ENCODE measurements at places on chromosomes 7 and 10.
A peak's percentile ranks its signal among the peaks of the same experiment; 100 is the strongest.

DNA sequence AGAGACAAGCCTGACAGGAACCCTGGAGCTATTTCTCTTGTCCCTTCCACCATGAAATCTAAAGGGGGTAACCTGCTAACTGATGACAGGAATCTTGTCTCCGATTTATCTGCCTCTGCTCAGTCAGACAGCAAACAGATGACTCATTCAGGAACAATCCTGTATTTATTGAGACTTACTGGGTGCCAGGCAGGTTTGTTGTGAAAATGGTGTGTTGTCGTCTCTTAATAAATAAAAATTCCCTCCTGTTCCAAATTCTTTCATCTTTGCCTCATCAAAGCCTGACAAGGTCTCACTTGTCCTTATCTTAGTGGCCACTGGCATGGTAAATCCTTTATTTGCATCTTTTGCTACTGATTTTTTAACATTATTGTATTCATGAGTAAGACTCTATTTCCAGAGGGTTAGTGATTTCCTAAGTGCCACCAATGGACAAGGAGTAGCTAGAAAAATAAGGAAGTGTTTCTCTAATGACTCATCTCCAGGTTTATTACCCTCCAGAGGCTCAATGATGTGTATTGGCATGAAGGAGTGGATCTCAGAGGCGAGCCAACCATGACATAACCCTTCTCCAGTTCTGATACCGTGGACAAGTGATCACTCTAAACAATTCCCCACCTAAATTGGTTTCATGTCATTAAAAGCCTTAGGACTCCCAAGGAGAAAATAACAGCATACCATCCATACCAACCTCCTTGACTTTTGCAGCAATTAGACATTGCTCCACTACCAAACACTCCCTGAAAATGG, 724.0 kb downstream of the GRID1 start:
- no peak for DNase-seq

GRCh38 chr7:41107330-41107937, 595.5 kb downstream of the INHBA start:
- no peak for DNase-seq

- no peak for DNase-seq
Observed at GRCh38 chr10:125064681-125065492, 95.5 kb downstream of the CTBP2 start.

GRCh38 chr10:97117372-97117771, 68.4 kb downstream of the SLIT1 start:
- no peak for DNase-seq

DNA sequence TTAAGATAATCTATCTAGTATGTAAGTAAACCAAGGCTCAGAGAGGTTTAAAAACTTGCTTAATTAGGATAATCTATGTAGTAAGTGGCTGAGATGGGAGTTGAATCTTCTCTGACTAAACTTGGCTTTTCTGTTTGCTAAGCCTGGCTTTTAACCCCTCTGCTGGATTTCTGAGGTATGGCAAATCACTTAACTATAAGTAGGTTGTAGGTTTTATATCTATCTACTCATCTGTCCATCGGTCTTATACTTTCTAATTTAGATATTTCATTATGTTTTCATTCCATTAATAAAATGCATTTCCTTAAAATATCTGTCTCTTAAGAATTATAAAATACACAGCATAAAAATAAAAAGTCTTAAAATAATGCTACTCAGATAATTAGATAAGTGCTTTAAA, 59.4 kb downstream of the ST7 start:
- no peak for DNase-seq

GRCh38 chr10:33223326-33224000, 111.0 kb downstream of the NRP1 start:
- no peak for DNase-seq

- DNase-seq = no peak
Observed at GRCh38 chr10:92758594-92758993, 68.8 kb downstream of the HHEX start.

GRCh38 chr7:116957874-116958273, 4.6 kb downstream of the ST7 start:
- DNase-seq = no peak

GRCh38 chr10:80453056-80453841, 861 bp upstream of the TSPAN14 start:
- no peak for DNase-seq

DNA sequence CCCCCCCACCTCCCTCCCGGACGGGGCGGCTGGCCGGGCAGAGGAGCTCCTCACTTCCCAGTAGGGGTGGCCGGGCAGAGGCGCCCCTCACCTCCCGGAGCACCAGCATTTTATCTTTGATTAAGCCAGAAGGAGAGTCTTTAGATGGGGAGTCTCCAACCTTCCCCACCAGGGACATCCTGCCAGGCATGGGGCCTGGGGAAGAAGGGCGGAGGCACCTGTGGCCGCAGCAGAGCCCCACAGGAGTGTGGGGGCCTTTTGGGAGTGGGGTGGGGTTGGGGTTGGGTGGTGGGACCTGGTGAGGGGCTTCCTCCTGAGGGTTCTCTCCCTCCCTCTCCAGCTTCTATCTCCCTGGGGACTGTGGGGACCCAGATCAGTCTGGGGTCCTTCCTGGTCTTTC, 18.2 kb downstream of the ZNF783 start:
- no peak for DNase-seq

DNA sequence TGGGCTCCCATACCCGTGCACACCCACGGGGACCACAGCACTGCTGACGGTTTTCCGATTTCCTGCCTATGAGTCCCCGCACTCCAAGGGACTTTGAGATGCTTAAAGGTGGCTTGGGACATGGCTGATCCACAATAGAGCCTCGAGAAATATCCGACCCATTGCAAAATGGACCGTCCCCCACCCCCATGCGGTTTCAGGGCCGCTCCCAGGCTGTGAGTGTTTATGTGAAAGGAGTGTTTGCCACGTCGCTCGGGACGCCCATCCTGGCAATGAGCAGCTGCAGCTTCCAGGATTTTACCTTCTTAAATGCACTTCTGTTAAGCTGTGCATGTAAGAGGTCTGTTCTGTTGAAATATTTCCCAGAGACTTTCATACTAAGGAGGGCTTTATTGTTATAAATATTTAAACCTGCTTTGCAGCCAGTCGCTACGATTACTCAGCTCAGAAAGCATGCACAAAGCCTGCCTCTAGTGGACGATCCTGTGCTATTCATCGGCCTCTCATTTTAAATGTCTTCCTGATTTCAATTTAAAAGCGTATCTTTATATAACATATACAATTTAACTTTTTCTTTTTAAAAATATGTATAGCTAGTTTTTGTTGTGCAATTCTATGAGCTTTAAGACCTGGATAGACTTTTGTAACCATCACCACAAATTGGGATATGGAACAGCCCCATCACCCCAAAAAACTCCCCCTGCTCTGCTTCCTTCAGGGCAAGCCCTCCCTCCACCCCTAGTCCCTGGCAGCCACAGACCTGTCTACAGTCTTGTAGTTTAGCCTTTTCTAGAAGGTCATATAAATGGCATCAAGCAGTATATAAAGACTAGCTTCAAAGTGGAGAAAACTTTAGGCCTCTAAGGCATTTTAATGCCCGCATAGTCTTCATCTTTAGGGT, 418.3 kb downstream of the PAXIP1 start:
- DNase-seq = no peak

DNA sequence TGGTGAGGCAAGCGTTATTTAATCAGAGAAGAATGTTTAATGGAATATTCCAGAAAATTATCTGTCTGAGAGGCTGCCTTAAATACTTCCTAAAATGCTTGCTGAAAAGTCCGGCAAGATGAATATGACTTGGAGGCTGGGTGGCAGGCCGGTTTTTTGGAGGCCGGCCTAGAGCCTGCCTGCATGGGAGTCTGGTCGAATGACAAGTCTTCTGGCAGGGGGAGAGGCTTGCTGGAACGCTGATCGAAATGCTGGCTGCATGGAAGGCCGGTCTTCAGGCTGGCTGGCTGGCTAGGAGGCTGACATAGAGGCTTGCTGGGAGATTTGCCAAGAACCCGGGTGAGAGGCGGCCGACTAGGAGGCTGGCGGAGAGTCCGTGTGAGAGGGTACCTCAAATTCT, 135.7 kb downstream of the OR13A1 start:
- DNase-seq = peak; percentile 5

DNA sequence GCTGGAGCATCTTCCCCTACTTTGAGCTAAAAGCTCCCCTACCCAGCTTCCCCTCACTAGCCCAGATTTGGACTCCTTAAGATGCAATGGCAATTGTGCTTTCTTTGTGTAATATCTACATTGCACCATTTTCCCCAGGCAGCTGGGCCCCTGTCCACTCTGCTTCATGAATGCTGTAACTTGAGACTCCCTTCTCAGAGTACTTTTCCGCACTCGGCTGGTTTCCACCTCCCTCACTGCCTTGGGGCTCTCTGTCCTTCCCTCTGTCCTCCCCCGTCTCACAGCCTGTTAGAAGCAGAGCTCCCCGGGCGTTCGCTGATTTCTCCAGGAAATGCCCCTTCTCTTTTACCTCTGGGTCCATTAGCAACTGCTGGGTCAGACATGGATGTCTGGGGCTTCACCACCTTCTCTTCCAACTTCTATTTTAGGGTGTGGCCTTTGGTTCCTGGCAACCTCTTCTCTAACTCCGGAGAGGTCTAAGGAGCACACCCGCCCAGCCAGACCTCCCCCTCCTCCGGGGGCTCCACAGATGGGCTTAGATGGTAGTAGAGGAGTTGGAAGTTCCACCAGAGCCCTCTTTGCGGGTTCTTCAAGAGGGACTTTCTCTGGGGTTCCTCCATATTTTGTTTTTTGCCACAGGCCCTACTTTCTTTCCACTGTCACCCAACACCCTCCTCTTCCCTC, 2.9 kb upstream of the TMEM72 start:
- DNase-seq = no peak

GRCh38 chr10:124204726-124205125, 111.3 kb upstream of the CHST15 start:
- no peak for DNase-seq

DNA sequence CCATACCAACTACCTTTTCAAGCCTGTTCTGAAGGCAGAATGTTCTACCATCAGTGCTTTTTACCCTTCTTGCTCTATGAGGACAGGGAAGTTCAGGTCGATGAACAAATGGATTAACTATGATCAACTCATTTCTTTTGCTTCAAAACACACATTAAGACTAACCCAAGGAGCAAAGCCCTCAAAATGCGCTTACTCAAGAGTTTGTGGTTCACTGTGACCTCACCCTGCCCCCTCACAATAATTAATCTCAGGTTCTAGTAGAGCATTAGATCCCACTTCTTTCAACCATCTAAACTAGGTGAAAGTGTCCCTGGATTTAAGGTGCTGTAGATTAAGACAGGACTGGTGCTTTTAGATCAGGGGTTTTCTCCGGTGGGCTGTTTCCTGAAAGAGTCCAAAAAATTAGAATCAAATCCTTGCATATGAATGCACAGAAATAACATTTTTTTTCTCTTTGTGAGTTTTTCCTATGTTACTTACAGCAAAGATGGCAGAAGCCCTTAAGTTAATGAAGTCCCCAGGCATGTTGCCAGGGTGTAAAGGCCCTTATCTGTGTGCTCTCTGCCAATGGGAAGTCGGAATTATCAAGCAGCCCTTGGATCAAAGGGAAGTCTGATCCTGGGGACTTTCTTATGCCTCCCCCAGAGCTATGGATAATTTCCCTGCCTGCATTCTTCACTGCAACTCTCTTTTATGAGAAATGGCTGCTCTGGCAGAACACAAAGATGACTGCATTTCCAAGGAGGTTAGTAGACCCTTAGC, 205.5 kb upstream of the STK17A start:
- DNase-seq = peak; percentile 65

DNA sequence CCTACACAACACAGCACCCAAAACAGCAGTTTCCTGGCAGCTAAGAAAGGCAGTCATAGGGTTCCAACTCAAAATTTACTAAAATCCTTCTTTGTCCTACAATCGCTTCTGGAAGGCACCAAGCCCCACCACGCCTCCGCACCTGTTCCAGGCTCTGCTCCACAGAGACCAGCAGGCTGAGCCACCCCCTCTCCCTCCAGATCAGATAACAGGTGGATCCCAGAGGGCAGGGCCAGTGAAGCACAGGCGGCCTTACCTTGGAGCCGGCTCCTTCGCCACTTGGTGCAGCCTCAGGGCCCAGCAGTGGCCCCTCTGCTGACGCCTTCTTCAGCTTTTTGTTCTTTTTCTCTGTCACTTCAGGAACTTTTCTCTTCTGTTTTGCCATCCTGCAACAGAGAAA, 33.0 kb downstream of the ZFAND2A start:
- no peak for DNase-seq

GRCh38 chr7:55396233-55396785, 31.2 kb downstream of the LANCL2 start:
- no peak for DNase-seq

- DNase-seq = no peak
Observed at GRCh38 chr10:43122826-43123225, 15.4 kb upstream of the CSGALNACT2 start.

- no peak for DNase-seq
Observed at GRCh38 chr10:14555807-14556206, 218.9 kb downstream of the FAM107B start.

GRCh38 chr7:22252936-22253536, 103.9 kb downstream of the RAPGEF5 start:
- DNase-seq = no peak

- no peak for DNase-seq
Observed at GRCh38 chr10:42998481-42999384, 78.1 kb upstream of the RET start.

DNA sequence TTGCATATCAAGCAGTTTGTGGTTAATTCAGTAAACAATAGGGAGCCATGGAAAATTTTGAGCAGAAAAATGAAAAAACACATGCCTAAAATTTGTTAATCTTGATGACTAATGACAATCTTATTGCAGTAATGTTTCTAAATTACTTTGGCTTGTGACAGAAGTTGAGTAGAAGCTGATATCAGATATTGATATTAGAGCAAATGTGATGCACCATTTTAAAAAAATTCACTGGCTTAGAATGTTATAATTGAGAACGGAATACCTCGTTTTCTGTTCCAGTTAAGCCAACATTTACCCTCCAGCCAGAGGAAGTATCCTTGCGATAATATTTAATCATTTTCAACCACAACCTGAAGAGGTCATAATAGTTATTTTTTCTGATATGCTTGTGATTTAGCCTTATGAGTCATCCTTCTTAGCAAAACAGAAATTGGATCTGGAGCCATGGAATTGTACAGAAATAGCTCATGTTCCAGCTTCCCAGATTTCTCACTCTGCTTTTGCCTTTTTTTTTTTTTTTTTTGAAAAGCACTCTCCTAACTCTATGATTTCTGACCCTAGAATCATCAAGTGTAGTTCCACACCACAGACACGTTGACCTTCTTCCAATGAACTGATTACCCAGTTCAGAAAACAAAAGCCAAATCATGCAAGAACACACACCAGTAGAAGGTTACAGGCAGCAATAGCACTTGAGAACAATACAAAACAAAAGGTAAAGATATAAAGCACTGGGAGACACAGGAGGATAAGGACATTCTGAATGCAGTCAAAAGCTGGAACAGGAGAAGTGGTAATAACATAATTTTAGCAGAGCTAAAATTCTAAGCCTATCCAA, 96.8 kb upstream of the PHYHIPL start:
- DNase-seq = no peak
